SK-N-MC (cell line): ENCODE measurements at places on chromosomes 11 and 22.

- no peak for DNase-seq
These were observed 135.9 kb downstream of the FDX1 start for GRCh38 chr11:110565357-110566336.

DNA sequence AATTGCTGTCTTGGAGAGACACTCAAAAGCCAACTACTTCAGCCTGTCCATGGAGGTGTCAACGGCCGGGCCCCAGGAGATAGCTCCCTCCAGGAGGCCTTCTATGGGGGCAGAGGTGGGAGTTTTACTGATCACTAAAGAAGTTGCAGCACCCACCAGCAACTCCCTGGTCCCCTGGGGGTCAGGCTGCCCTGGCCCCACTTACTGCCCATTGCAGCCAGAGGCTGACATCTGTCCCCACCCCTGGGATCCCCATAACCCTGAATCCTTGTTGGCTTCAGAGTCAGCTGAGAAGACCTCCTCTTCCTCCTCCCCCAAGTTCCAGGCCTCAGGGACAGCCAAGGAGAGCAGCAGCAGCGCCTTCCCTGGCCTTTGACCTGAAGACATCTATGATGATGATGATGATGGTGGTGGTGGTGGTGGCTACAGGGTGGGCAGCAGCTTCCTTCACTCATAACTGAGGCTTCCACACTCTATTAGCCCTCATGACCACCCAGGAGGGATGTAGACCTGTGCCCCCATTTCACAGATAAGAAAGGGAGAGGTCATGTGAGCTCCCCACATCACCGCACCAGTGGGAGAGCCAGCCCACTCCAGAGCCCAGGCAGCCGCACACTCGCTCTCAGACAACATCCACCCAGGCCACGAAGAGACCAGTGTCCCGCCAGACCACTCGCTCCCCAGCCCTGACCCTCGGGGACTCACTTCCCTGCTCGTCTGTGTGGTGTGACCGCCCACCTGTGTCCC, 43.8 kb upstream of the FGF3 start:
- DNase-seq = no peak

GRCh38 chr11:118161786-118162185, 9.2 kb upstream of the SCN4B start:
- DNase-seq = no peak

DNA sequence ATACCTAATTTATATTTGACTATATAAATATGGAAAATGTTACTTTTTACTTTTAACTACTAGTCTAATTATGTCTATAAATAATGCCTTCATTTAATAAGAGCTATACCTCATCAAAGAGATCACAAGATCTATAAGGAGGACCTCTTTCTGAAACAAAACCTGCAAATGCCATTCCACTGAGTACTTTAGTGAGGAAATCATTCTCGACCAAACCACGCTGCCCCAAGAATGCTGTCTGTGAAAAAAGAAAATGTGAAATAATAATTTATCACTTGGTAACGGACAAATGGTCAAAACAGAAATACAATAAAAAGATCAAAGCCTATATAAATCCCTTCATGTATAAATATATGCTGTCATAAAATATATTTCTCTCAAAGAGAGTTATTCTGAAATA, 301.7 kb downstream of the SBF2 start:
- no peak for DNase-seq

GRCh38 chr11:69981119-69981784, 96.9 kb upstream of the ANO1 start:
- no peak for DNase-seq

DNA sequence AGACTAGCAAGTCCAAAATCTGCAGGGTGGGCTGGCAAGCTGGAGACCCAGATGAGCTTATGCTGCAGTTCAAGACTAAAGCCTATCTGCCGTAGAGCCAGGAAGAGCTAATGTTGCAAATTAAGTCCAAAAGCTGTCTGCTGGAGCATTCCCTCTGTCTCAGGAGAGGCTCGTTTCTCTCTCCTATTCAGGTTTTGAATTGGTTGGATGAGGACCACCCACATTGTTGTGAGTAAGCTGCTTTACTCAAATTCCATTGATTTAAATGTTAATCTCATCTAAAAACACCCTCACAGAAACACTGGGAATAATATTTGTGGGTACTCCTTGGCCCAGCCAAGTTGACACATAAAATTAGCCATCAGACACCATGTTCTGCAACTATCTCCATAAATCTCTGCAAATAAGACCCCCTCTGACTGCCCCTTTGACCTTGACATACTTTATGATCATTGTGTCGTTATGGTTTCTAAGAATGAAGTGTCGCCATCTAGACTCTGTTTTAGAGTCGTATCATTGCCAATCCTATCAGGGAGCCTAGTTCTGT, 16.8 kb upstream of the CUL5 start:
- no peak for DNase-seq

DNA sequence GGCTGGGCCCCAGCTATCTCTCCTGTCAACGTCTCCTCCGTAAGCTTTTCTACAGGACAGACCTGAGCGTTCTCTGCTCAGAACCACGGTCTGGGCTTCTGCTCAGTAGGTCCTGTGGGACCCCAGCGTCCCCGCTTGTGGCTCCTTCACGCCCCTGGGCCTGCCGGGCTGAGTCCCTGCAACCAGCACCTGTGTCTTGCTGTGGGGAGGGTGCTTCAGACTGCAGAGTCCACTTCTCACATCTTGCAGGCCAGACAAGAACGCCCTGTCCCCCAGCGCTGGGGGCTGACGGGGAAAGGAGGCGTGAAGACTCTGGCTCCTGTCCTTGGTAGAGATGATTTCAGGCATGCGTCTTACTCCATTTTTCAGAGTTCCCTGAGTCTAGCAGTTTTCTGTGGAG, 1480.8 kb downstream of the BRD1 start:
- no peak for DNase-seq

- DNase-seq = no peak
These were observed 39.7 kb downstream of the ACAT1 start for GRCh38 chr11:108160970-108161566.

DNA sequence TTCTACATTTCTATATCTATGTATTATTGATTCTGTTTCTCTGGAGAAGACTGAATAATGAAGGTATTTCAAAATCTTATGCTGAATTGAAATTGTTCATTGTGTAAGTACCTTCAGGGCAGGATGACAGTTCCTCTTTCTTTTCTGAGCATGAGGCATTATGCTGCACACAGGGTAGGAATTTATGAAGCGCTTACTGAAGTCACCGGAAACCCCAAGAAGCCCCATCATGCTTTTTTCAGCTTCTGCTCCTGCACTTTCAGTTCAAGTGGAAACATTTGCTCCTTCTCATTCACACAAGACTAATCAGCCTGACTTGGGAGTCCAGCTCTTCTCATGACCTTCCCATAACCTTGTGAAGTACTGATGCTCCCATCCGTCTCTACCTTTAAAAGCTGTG, 314.7 kb upstream of the SORL1-AS1 start:
- DNase-seq = no peak

DNA sequence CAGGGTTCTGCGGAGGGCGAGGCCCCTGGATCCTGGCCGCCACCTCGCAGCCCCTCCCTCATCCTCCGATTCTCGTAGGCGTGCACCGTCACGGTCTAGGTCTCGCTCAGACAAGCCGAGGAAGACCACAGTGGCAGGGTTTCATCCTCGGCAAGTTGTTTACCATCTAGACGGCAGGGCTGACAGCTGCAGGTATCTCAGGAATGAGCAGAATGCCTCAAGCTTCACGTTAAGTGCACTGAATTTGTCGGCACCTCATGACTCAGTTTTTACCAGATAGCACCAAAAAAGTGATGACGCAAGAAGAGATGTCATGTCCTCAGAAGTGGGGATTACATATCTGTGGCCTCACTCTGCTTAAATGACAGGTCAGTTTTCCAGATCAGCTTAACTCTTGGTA, 35.1 kb downstream of the WT1 start:
- no peak for DNase-seq

GRCh38 chr11:122789907-122790306, 48.4 kb upstream of the CRTAM start:
- DNase-seq = no peak

GRCh38 chr22:32824531-32825312, 23.2 kb downstream of the TIMP3 start:
- no peak for DNase-seq

- DNase-seq = no peak
These were observed 35.5 kb downstream of the UBASH3B start for GRCh38 chr11:122690801-122691548.

DNA sequence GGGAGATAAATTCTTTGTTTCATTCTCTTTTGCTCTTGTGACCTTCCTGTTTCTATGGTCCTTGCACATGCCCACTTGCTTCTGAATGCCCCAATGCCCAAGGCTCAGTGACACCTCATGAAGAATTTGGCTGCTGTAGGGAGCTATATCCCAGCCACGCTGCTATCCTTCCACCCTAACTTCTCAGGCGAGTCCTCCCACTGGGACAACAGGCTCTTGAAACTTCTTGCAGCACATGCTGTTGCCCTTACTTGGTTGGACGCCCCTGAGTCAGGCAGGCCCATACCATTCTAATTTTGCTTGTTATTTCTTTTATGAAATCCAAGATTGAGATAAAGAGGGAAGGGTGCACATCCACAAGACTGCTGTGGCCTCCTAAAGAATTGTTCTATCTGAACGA, 57.6 kb upstream of the BLID start:
- DNase-seq = no peak

- DNase-seq = no peak
These were observed 39.7 kb upstream of the GLYAT start for GRCh38 chr11:58771458-58771855.

DNA sequence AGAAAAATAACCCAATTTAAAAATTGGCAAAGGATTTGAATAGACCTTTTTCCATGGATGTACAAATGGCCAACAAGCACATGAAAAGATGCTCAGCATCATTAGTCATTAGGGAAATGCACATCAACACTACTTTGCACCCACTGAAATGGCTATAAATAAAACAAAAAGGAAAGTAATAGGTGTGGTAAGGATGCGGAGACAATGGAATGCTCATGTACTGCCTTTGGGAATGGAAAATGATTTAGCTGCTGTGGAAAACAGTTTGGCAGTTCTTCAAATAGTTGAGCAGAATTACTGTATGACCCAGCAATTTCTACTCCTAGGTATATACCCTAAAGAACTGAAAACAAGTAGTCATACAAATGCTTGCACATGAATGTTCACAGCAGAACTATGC, 37.4 kb downstream of the LARGE2 start:
- no peak for DNase-seq

GRCh38 chr11:77127920-77128691, at the start of gene MYO7A:
MYO7A (plus strand) TSS chr11:77128246; CDS start chr11:77130635, 2,389 bp downstream.
- no peak for DNase-seq

GRCh38 chr11:44608991-44609782, 43.7 kb downstream of the CD82 start:
- DNase-seq = no peak

DNA sequence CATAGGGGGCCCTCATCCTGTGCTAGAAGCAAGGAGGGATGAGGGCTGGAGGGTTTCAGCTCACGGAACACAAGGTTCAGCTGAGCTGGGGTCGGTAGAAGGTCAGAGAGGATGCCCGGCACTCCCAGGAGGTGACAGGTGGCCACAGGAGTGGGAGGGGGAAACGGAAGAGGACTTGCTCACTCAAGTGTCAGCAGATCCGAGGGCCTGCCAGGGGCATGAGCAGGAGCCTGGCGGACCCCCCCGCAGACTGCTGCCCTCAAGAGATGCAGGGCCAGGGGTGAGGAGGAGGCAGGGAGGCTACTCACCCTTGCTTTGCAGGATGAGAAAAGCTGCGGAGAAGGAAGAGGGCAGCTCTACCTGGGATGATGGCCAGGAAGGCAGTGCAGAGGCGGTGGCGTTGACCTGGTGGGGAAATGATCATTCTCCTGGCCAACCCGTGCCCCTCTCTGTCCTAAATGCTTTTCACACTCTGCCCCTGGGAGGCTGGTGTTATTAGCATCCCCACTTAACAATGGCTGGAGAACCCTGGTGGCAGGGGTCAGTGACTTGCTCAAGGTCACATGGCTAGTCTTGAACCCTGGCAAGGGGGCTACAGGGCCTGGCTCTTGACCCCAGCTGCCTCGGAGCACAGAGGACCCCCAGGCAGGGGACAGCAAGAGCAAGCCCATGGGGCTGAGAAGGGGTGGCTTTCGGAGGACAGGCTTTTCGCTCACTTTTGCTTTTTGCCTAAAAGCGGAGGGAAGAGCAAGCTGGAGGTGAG, 30.1 kb upstream of the CSNK1E start:
- DNase-seq = no peak

GRCh38 chr11:64093233-64094039, 57.7 kb downstream of the FLRT1 start:
- DNase-seq = no peak

DNA sequence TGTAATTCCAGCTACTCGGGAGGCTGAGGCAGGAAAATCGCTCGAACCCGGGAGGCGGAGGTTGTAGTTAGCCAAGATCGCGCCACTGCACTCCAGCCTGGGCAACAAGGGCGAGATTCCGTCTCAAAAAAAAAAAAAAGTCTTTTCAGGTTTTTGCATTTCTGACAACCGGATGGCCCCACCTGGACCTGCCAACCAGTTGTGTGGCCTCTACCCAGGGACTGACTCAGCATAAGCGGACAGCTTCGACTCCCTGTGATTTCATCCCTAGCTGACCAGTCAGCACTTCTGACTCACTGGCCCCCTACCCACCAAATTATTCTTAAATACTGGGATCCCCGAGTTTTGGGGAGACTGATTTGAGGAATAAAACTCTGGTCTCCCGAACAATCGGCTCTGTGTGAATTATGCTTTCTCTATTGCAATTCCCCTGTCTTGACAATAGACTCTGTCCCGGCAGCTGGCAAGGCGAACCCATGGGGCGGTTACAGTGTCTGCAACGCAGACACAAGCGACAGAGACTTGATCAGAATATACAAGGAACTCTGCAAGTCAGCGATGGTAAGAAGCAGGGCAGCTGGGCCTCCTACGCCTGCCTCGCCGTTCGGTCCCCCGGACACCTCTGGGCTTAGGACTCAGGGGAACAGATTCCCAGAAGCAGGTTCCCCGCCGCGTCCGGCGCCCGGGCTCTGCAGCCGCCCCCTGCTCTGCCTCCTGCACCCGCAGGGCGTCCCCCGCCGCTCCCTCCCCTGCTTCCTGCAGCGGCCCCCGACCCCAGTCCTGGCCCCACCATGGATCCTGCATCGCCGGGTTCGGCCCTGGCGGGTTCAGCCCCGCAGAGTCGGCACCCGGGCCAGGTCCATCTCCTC, 741 bp upstream of the TALDO1 start:
- no peak for DNase-seq
